ENCODE measurements at places on chromosomes 12 and 14. TPM values are rescaled to one million over a fixed set of nuclear protein-coding genes. Genes with fewer than 3 reads are reported as not detected.

GRCh38 chr12:6090803-6091202, 33.7 kb downstream of the VWF start:
- no peak for DNase-seq

Gene FLVCR2
- total RNA-seq = 2.5 TPM

DNA sequence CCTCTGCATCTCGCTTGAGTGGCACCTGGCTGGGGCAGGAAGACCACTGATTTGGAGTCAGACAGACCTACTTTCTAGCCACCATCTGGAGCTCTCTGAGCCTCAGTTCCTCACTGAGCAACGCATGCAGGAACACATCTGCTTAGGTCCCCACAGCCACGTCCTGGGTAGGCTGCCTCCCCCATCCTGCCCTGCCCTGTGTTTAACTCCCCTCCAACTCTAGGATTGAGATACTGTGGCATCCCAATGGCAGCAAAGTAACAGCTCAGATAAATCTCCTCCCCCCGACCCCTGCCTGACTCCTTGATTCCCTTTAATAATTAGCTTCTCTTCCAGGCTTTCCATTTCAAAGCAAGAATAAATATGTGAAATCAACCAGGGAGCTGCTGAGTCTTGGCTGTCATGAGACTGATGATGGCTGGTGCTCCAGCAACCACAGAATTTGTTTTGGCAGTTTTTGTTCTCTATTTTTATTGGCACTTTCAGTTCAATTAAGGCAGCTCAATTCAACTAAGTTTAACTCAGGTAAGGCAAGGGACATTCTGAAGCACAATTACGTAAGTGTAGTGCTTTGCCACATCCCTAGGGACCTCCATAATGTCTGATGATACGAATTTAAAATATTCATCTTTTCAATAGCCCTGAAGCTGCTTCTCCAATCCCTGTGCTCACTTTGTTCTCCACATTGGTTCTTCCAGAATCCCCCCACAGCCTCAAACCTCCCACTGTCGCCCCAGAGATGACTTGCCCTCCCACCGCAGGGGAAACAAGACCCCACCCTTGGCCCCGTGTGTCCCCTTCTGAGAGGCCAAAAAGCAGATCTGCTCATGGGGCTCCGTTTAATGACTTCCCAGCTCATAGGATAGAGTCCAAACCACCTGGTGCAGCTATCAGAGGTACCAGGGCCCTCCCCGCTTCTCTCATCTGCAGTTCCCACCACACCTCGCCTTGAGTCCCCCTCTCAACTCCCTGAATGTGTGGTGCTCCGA, 58.2 kb downstream of the ESR2 start:
- DNase-seq = no peak

Gene RND1
- total RNA-seq = 22.9 TPM

- DNase-seq = no peak
Measured at GRCh38 chr14:88798156-88798555, 5.4 kb upstream of the EML5 start.

Gene SLCO1B1
- 0.16 TPM for total RNA-seq

GRCh38 chr14:36450550-36450949, 69.5 kb downstream of the NKX2-1 start:
- DNase-seq = no peak

- DNase-seq = no peak
Measured at GRCh38 chr14:45868377-45868776, 615.4 kb upstream of the MIS18BP1 start.

Gene RIPK3
- 0.47 TPM for total RNA-seq

Gene GPX2
- total RNA-seq = not detected

DNA sequence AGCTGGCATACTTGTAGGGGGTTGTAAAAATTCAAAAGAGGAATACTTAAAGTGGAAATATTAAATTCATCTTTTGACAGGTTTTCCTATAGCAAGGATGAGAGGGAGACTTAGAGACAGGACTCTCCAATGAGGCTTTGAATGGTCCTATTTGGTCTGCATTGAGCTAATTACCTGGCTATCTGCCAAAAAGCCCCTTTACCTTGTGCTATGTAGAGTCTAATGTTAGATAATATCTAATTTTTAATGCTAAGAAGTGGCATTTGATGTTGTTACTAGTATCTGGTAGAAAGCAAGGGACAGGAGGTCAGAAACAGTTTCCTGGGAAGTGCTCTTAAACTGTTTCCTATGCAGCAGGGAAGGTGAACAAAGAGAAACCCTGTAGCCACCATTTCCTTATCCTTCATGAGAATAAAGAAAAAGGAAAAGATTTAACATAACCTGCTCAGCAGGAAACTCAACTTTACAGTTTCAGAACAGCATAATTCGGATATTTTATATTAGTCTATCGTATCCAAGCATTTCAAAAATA, 550.0 kb downstream of the SOX5 start:
- DNase-seq = no peak

GRCh38 chr12:121214166-121214777, 4.3 kb downstream of the P2RX4 start:
- DNase-seq = no peak

GRCh38 chr12:121806009-121806545, 2.3 kb downstream of the SETD1B start:
- DNase-seq = no peak

- DNase-seq = no peak
Measured at GRCh38 chr12:27971606-27972005, 927 bp downstream of the PTHLH start.

Gene CIDEB
- 3.4 TPM for total RNA-seq

DNA sequence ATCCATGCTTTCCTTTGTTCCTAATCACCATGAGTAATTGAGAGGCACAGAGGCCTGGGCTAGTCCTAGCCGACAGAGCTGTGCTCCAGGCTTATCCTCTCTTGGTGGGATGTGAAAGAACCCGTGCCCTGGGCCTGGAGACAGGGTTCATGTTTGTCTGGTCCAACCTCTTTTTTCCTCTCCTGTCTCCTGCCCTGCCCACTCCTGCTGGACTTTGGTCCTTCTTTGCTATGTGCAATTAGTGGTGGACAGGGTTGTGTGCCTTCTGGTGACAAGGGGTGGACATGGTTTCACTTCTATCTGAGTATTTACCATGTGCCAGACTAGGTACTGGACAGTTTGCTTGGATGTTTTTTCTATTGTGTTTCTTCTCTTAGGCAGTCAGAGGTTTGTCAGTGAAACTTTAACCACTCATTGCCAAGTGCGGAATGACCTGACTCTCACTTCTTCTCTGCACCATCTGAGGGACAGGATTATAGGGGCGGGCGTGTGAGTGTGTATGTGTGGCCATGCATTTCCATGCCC, 126.1 kb downstream of the SMOC1 start:
- no peak for DNase-seq

GRCh38 chr12:16063726-16064125, 152.6 kb downstream of the DERA start:
- no peak for DNase-seq

DNA sequence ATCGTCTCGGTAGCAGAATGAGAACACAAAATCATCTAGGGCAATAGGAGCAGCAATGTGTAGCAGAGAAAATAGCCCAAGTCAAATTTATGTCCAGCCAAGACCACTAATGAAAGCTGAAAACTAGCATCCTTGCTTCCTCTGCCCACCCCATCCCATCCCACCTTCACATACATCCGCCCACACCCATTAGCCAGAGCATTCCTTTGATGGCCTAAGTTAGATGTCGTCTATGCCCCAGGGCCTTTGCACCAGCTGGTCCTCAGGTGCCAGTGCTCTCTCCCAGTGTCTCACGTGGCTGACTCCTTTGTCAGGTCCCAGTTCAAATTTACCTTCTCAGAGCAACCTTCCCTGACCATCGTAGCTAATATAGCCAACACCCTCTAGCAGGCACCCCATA, 17.8 kb upstream of the PPP2R5C start:
- DNase-seq = no peak

Gene DENR
- 46.6 TPM for total RNA-seq

DNA sequence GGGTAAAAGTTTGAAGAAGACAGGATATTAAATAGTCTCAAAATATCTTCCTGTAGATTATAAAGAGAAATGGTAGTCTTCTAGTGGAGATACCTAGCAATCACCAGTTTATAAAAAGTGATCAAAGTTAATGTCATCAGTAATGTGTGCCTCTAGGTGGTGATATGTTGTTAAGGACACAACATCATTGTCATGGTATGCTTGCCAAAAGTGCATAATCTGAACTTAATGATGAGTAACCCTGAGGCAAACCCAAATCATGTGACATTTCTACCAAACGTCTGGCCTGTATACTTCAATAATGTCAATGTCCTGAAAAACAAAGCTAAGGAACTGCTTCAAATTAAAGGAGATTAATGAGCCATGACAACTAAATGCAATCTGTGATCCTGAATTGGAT, 214.7 kb downstream of the PHLDA1 start:
- DNase-seq = no peak

DNA sequence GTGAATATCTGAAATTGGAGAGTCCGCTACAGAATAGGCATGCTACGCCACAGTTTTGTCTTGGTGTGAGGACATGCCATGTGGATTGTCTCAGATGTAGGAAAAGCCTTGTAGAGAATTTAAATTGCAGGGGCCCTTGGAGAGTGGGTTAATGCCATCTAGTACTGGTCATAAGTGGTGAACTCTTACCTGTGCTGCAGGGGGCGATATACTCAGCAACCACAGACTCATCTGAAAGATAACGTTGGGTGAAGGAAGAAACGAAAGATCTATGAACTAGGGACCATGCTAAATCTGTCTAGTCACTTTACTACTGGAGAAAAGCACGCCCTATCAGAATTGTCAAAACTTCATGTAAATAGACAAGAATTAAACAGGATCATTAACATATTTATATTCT, 33.7 kb upstream of the A2M start:
- no peak for DNase-seq

DNA sequence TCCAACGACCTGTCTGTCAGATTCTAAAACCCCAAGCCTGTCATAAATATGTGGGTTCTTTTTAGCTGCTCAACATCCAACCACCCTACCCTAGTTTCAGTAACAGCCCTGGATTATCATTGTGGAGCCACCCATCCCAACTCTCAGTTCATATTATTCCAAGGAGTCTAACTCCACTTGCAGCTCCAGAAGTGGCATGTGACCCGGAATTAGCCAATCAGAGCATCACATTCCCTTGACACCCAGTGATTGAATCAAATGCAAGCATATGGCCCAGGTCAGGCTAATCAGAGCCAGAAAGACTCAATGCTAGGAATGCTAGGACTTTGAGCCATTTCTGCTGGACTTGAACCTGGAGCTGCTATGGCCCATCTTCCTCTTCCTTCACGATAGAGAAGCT, 17.1 kb upstream of the HSP90B1 start:
- DNase-seq = no peak

- DNase-seq = no peak
Measured at GRCh38 chr12:108526482-108527165, 11.5 kb downstream of the FICD start.

Gene SPTB
- total RNA-seq = 18.2 TPM

- DNase-seq = peak; percentile 40
Measured at GRCh38 chr14:75310295-75311111, 31.9 kb downstream of the FOS start.

DNA sequence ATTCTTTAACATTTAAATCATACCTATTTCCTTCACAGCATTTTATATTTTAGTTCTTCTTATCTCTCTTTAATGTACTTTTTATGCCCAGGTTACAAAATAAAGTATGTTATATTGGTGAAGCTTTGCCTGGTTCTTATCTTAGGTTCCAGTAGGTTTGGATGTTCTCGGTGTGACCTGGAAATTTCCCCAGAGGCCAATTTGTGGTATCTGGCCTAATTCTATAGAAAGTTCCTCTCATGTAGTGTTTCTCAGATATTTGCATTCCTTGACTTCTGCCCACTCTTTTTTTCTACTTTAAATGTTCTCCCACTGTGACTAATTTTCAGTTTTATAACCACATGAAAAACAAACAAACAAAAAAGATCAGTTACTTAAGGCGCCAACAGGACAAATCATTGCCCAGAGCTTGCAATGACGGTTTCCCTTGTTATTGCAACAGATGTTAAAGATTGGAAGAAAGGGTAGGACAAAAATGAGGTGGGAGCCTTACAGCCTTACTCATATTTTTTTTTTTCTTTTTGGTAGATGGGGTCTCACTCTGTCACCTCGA, 41.2 kb upstream of the PPM1H start:
- no peak for DNase-seq

Gene IFI27
- total RNA-seq = 12.2 TPM

DNA sequence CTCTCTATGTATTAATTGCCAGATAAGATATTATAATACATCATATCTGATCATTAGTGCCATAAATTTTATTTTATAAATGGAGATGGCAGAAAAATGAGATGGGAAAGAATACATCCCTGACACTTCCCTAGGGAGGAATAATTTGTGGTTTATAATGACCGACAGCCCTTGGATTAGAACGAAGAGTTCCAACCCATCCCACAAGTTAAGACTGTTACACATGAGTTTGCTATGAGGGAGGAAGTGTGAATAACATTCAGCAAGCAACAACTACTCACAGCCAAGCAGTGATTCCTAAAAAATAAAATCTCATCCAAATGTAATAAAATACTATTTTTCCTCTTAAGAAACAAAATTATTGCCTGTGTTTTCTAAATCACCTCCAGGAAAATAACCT, 299.0 kb downstream of the CCDC91 start:
- DNase-seq = no peak

DNA sequence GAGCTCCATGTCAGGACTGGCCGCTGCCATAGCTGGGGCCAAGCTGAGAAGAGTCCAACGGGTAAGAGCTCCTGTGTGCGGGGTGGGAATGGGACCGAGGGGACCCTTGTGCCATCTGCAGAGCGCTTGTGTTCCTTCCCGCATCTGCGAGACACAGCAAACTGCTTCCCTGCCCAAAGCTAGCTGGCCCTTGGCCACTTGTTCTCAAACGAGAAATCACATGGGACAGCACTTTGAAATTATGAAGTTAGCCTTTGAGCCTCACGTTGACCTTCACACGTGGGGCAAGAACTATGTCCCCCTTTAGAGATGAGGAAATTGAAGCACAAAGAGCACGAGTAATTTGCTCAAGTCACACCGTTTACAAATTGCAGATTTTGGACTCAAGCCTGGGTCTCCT, 30.8 kb downstream of the DEGS2 start:
- no peak for DNase-seq

Gene ADAMTS20
- 0.47 TPM for total RNA-seq

GRCh38 chr14:77903937-77904617, 104.2 kb downstream of the ADCK1 start:
- no peak for DNase-seq

- no peak for DNase-seq
Measured at GRCh38 chr12:27076468-27076867, 5.9 kb downstream of the C12orf71 start.

Gene TMEM19
- 68.5 TPM for total RNA-seq

GRCh38 chr14:36524874-36525745, 5.1 kb upstream of the NKX2-1 start:
- DNase-seq = no peak

DNA sequence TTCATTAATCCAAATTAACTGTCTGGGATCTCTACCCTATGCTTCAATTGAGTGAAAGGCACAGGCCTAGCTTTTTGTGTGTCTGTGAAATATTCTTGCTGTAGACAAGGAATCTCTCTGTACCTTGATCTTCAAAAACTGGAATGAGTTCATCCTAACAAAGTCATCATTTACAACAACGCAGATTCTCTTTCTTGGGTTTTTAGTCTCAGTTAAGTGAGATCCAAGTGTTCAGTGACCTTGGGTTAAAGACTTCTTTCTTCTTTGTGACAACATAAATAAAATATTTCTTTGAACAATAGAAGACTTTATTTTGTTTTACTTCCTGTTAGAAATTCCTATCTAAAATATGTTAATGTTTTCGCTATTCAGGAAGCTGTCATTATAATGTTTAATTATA, 192.2 kb upstream of the LMNTD1 start:
- DNase-seq = no peak

Gene PLEKHG3
- 6.2 TPM for total RNA-seq

Gene RNU6-7
- total RNA-seq = not detected

- no peak for DNase-seq
Measured at GRCh38 chr12:50069539-50069938, 12.1 kb downstream of the ASIC1 start.

GRCh38 chr12:64995816-64996215, 125.3 kb downstream of the WIF1 start:
- DNase-seq = no peak

Data from occipital lobe (tissue), 3 donors.